ENCODE measurements at places on chromosomes 12 and 14.
A peak's percentile ranks its signal among the peaks of the same experiment; 100 is the strongest.

DNA sequence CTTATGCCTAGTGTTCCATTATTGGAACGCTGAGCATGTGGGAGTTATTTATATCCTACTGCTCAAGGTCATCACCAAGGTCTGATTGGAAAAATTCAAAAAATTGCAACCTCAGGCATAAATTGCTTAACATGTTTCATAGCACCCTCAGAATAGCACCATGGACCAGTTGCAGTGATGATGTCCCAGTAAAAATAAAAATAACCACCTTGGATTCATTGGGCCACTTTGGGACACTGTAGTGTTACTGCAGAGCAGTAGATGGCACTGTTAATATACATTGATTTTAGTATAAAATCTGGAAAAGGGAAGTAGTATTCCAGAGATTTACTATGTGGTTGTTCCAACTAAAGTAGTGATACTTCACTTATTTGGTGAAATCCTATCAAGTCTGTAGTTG is 31.0 kb upstream of the PTCSC3 start:
- no peak for DNase-seq

DNA sequence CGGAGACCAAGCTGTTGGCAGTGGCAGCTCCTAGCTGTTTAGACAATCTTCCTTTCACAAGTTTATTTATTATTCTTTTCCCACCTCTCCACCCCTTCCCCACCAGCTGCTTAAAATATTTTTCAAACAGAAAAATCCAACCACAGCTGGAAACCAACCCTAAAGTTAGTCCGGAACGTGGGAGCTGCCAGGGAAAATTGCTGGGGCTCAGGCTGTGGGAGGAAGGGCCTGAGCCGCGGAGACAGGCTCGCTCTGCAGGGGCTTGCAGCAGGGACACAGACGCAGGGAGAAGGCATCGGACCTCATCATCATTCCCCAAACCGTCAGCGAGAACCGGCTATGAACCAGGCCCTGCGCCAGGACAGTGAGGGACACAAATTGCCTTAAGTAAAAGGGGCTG is 16.1 kb upstream of the TMEM106C start:
- no peak for DNase-seq

GRCh38 chr14:100030452-100031153 is 34.6 kb upstream of the EVL start:
- no peak for DNase-seq

DNA sequence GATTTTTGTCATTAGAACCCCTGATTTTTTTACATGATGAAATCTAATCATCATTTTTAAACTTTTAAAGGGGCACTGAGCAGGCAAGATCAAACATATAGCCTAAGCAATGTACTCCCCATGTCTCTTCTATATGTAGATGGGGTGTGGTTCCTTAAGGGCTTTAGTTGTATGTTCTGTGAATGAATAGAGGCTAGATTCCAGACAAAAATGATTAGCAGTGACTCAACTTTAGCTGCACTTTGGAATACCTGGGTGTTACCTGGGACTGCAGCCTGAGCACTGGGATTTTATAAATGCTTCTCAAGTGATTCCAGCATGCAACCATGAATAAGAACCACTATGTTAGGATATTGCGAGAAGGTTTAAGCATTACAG is 256.7 kb upstream of the PLEKHG7 start:
- no peak for DNase-seq

DNA sequence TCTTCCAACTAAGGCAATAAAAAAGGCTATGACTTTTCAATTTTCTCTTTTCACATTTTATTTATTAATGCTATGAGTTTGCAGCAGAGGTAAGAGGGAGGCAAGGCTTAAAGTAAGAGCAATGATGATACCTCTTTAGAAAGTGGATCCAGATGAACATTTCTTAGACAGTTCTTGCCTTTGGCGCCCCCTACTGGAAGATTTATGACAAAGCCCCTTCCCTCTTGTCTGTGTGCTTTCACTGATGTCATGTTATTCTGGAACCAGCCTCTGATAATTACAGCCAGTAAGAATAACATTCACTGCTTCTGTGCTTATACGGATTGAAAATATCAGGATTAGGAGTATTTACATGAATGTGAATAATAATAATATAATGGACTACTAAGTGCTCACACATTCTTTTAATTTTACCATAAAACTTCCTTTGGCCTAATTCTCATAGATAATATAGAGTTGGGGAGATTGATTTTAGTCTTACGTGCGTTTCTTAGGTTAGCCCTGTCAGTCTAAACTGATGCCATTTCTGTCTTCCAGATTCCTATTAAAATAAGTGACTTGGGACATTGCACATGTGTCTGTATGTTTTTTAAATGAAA is 1929.9 kb upstream of the SEL1L start:
- DNase-seq: peak; percentile 33

- peak; percentile 32 for DNase-seq
These were observed at the start of gene ARHGEF25 for GRCh38 chr12:57611108-57611826. Gene ARHGEF25, plus strand, starts transcription at chr12:57611435. Its CDS starts 460 bp downstream, at chr12:57611895.

DNA sequence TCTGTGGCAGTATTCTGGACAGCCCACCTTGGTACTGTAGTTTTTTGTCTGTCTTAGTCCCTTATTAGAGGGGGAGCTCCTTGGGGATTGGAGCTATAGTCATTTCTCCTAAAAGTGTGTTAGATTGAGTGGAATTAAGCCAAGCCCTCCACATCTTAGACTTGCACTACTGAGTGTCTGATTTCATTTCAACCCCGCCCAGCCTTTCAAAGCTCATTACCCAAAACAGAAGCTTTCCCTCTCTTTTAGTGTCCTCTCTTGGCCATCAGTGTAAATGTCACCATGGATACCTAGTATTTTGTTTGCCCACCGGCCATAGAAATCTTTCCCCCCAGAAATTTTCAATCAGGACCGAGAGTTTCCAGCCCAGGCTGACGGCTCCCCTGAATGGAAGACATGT is 74.5 kb downstream of the LRRC74A start:
- no peak for DNase-seq

DNA sequence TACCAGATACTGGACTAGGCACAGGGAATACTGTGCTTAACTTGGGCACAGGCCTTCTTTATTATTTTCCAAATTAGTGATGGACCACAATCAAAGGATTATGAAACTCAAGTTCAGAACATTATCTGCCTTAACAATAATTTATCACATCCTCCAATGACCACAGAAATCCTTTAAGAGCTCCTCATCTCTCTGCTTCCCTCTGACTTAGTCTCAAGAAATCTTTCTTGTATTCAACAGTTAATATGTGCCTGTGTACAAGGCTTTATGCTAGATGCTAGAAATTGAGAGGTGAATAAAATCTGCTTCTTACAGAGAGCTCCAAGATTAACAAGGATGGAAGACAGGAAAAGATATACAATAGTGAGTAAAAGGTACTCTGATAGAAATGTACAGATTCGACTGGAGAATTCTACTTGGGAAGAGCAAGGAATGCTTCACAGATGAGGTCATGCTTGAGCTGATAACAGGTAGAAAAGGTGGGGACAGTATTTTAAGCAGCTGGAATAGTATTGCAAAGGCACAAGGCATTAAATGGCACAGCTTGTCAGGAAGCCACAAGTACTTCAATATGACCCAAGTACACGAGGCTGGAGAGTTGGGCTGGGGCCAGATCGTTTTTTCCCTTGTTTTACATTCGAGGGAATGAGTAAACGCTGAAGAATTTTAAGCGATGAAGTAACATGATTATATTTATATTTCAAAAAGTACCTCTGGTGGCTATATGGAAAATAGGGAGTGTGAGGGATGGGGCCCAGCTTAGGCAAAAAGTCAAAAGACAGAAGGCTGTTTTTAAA is 55.1 kb upstream of the ARID2 start:
- DNase-seq: no peak

GRCh38 chr14:64394423-64394822 is 6.3 kb downstream of the MTHFD1 start:
- DNase-seq: no peak

DNA sequence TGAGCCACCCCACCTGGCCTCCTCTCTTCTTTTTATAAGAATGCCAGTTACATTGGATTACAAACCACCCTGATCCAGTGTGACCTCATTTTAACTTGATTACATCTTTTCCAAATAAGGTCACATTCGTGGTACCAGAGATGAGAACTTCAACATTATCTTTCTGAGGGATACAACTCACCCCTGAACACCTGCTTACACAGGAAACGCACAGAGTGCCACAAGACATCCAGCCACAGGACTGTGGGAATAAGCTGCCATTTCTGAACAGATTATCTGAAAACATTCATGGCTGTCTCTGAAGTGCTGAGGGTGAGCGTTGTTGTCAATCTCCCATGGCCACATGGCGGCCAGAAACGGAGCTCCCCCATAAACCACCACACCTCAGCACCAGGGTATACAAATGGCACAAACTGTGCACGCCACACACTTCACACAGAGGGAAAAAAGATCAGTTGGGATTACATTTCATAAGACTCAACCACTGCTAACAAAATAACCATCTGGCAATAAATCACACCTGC is 23.7 kb downstream of the FOXN3 start:
- no peak for DNase-seq

- no peak for DNase-seq
These were observed 10.2 kb downstream of the KITLG start for GRCh38 chr12:88570103-88570502.

DNA sequence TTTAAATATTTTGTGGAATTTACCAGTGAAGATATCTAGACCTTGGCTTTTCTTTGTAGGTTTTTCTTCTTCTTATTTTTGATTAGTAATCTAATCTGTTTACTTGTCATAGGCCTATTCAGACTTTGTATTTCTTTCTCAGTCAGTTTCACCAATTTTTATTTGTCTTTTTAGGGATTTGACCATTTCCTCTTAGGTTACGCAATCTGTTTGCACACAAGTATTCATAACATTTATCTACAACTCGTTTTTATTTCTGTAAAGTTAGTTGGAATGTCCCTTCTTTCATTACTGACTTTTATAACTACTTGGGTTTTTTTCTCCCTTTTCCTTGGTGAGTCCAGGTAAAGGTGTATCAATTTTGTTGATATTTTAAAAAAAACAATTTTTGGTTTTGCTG is 545.7 kb downstream of the AACS start:
- DNase-seq: no peak

GRCh38 chr12:1395421-1395955 is 198.9 kb downstream of the FBXL14 start:
- no peak for DNase-seq

DNA sequence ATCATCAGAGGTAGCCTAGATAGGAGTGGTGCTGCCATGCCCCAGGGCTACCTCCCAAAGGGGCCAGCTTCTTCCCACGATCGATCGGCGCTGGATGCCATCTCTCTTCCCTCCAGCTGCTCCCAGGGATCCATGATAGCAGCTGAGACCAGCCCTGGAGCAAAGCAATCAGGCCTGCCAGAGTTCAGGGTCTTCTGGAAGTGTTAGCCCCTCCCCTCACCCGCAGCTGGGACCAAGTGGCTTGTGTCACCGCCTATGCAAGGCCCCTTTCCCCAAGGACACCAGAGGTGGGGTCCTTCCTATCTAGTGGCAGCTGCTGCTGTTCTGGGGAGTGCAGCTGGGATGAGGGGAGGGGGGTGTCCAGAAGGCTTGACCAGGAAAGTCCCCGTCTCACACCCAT is 87.0 kb downstream of the IRF2BPL start:
- DNase-seq: no peak

DNA sequence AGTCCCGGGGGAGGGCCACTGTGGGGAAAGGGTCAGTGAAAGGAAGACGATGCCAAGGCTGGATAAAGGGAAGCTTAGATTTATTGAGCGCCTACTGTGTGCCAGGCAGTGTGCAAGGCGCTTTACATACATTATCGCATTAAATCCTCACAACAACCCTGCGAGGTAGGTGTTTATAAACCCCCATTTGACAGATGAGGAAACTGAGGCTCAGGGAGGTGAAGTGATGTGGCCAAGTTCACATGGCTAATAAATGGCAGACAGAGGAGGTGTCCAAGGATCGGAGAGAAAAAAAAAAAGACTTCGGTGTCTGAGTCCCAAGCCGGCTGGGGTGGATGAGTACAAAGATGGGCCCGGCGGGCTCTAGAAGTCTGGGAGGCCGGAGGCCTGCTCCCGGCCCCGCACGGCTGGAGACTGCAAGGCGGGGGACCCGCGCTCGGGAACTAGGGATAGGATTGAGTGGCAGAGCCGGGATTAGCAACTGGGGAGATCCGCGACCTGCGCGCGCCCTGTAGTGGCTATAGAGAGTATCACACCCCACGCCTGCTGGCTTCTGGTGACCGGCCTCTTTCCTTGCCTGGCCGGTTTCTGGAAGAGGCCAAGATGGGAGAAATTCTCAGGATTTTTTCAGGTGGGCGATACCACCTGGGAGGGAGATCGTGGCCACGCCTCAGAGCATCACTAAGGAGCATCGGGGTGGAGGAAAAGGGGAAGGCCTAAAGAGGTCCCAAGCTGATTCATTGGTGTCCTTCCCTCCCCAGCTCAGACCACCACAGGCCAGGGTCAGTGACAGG is 3.9 kb downstream of the DDN start:
- peak; percentile 52 for DNase-seq

GRCh38 chr12:108241986-108242703 is 97.0 kb downstream of the CMKLR1 start:
- no peak for DNase-seq

DNA sequence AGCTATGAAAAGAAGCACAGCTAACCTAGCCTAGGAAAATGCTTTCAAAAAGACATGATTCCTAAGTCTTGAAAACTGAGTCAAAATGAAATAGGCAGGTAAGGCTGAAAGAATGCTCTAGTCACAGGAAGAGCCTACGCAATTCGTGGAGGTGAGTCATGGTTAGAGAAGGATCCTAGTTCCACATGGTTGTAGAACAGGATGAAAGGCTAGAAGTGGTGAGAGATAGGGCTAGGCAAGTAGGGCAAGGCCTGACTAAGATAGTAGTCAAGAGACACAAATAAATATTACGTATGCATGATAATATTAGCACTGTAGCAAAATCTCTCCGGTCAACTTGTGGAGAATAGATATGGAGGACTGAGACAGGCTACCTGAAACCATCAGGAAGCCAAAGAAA is 47.2 kb downstream of the PLCZ1 start:
- DNase-seq: no peak

DNA sequence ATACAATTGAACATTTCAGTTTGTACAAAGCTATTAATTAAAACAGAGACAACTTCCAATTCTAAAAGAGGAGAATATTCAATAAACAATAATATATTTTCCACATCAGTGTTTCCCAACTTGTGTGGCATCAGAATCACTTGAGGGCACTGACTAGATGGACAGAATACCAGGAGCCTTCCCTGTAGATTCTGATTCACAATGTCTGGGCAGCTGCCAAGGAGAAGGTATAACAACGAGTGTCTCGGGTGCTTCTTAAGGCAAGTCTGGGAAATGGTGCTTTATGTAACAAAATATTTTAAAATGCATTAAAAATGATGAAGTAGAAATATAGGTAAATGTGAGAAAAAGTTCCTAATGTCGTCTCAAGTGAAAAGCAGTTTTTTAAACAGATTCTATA is 26.2 kb downstream of the GALC start:
- no peak for DNase-seq

Measured in activated CD4-positive, alpha-beta T cell treated with anti-CD3 and anti-CD28 coated beads, Interleukin-2, amount 10 ng/mL, durations not matched to agents 7 days and 5 days (primary cell).